Common myeloid progenitor, CD34-positive (primary cell): ENCODE measurements at places on chromosomes 2 and 18.

DNA sequence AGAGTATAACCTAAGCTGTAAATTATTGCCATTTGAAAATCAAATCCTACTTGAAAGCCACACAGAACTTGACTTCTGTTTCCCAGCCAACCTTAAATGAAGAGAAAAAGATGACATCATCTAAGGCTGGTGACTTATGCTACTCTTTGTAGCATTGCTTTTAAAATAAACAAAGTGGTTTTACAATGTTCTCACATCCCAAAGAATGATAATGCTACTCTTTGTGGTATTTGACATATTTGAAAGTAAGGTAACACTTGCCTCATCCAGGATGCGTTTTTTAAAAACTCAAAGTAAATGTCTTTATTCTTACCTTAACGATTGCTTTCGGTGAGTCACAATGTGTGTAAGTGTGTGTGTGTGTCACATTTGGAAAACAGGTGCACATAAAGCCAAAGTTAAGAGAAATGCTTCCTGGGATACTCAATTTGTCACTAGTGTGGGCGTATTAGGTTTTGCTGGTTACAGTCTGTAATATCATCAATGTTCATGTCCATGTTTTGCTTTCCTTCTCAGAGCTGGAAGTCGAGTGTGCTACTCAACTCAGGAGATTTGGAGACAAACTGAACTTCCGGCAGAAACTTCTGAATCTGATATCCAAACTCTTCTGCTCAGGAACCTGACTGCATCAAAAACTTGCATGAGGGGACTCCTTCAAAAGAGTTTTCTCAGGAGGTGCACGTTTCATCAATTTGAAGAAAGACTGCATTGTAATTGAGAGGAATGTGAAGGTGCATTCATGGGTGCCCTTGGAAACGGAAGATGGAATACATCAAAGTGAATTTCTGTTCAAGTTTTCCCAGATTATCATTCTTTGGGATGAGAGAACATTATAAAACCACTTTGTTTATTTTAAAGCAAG is 2.6 kb downstream of the PMAIP1 start:
- no peak for DNase-seq

DNA sequence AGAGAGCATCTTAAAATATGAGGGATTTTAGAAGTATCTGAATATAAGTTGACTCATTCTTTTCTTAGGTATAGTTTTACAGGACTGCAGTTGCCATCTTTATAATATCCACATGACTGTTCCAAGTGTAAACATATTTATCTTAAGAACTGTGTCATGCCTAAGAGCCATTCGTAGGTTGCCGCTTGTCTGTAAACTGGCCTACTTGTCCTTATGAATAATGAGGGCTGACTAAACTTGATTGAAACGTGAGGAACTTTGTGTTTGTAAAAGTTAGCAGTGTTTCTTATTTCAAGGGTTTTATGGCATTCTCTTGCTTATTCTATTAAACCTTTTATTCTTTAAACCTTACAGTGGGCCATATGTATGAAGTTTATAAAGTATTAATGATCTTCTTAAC is 99.6 kb downstream of the MAP3K20 start:
- DNase-seq, result no peak

GRCh38 chr2:24117902-24118301 is 5.2 kb downstream of the PFN4 start:
- DNase-seq, result no peak

DNA sequence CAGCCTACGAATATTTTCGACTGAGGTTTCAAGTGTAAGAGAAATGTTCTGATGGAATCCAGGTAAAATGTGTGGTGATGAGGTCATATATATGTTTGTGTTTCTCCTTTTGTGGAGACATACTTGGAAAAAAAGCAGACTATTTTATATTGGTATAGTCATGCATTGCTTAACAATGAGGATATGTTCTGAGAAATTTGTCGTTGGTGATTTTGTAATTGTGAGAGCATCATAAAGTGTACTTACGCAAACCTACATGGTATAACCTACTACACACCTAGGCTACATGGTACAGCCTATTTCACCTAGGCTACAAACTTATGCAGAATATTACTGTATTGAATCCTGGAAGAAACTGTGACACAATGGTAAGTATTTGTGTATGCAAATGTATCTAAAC is 1849.9 kb upstream of the CELF4 start:
- no peak for DNase-seq
